ENCODE measurements at places on chromosomes 4 and X.

DNA sequence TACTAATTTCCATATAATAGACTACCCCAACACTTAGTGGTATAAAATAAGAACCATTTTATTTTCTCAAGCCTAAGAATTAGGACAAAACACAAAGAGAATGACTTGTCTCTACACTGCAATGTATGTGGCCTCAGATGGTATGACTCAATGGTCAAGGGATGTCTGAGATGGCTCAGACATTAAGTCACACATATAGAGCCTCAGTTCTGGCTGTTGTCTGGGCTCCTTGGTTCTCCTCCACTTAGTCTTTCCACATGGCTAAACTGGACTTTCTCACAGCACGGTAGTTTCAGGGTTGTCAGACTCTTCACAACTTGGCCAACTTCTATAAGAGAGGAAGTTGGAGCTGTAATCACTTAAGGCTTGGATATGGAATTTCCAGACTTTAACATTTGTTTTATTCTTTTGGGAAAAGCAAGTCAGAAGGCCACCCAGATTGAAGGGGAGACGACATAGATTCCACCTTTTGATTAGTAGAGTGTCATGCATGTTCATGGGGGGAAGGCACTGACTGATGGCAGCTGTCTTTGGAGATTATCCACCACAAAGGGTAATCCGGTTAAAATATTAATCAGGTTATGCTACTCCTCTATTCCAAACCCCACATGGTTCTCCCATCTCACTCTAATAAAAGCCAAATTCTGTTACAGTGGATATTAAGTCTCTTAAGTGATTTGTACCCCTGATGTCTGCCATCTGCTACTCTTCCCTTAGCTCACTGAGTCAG lies 9.4 kb downstream of the IL15 start:
- H3K4me1 ChIP-seq: no peaks in the 10 kb centered on the region
- no peak overlapping the region for H3K4me3 ChIP-seq
- H3K27me3 ChIP-seq: peaks cover 3% of the 10 kb centered on the region
- H3K27ac ChIP-seq: no peak overlapping the region
- no peak for DNase-seq
- H3K36me3 ChIP-seq: no peaks in the 10 kb centered on the region

DNA sequence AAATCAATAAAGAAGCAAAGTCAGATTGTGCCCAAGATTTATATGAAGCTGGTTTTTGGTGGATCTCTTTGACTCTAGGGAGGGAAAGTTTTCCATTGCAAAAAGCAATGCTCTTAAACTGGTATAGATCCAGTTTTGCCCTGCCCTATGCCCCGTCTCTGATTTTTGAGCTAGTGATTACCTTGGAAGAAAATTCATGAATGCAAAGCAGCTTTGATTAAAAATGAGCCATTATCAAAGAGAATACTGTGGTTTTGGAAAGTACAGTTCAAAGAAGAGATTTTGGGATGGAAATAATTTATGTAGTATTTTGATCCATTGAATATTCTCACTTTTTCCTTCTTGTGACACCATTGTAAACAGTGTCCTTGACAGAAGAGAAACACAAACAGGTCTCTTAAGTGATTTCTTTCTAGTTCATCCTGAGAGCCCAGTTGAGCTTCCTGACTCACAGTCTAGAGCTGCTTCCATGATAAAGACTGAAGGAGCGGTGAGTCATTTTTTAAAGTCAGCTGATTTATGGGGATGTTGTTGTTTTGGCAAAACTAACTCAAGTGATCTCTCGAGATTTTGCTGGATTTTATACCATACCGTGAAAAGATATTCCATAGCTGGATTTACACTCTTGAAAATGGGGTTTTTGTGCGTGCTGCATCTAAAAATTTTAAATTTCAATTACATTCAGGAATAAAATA lies 76.7 kb downstream of the AFF1 start:
- H3K36me3 ChIP-seq: no peaks in the 10 kb centered on the region
- H3K27me3 ChIP-seq: no peaks in the 10 kb centered on the region
- H3K27ac ChIP-seq: no peak overlapping the region
- peak overlapping the region; percentile 4 for H3K4me3 ChIP-seq

- H3K27ac ChIP-seq: no peak overlapping the region
- H3K4me3 ChIP-seq: no peak overlapping the region
- peaks cover 6% of the 10 kb centered on the region for H3K27me3 ChIP-seq
Observed at GRCh38 chr4:78100060-78100459, 42.9 kb downstream of the FRAS1 start.

GRCh38 chr4:103092245-103092644 lies 7.4 kb downstream of the BDH2 start:
- no peak for DNase-seq
- peaks cover 20% of the 10 kb centered on the region for H3K4me1 ChIP-seq
- no peaks in the 10 kb centered on the region for H3K27me3 ChIP-seq

DNA sequence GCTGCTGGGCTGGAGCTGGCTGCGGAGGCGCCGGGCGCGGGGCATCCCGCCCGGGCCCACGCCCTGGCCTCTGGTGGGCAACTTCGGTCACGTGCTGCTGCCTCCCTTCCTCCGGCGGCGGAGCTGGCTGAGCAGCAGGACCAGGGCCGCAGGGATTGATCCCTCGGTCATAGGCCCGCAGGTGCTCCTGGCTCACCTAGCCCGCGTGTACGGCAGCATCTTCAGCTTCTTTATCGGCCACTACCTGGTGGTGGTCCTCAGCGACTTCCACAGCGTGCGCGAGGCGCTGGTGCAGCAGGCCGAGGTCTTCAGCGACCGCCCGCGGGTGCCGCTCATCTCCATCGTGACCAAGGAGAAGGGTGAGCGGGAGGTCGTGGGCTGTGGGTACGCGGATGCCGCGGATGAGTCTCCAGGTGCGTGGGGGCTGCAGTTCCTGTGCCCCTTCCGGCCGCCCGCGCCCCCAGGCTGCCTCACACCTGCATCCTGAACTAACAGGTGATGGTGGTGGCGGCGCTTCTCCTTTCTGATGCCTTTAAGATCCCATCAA lies 499 bp downstream of the CYP2U1 start:
- H3K36me3 ChIP-seq: peaks cover 11% of the 10 kb centered on the region
- peaks cover 30% of the 10 kb centered on the region for H3K4me1 ChIP-seq
- peak; percentile 20 for DNase-seq
- H3K27ac ChIP-seq: peak overlapping the region; percentile 77

DNA sequence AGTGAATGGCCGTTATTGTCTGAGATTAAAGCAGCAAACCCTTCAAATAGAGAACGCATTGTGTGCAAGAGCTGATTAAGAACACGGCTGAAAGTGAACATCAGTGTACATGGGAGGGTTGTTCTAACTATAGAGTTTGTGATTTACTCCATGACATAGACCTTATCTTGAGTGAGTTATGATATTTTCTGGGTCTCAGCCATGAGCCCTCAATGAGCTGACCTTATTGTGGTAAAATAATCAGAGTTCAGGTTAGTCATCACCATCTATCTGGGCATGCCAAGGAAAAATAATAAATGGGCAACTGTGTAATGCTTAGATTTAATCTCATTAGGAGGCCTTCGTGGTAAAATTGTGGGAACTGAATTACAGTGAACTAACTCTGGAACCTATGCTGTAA lies 33.2 kb upstream of the CLDN24 start:
- no peak overlapping the region for H3K4me3 ChIP-seq
- H3K4me1 ChIP-seq: no peaks in the 10 kb centered on the region
- no peaks in the 10 kb centered on the region for H3K36me3 ChIP-seq
- no peak overlapping the region for H3K27ac ChIP-seq
- DNase-seq: no peak
- H3K27me3 ChIP-seq: peaks cover 11% of the 10 kb centered on the region

Data from activated naive CD8-positive, alpha-beta T cell treated with anti-CD3 and anti-CD28 coated beads for 36 hours (primary cell).